Fibroblast of skin of right biceps (primary cell): ENCODE measurements at places on chromosomes 6 and 20.

DNA sequence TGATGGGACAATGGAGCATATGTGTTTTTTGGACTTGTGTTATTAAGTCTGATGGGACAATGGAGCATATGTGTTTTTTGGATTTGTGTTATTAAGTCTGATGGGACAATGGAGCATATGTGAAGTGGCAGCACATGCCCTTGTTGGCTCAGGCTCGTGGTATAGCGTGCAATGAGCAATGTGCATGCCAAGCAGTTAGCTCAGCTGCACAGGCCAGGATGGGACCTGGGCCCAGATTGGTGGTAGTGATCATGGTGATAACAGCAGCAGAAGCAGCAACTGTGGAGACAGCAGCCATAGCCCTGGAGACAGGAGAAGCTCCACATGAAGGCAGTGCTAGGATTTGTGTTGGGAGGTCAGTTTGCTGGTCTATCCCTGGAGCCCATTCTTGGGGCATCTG is 61.1 kb downstream of the IL20RA start:
- DNase-seq, result no peak

GRCh38 chr6:123587838-123588545 is 48.8 kb downstream of the TRDN start:
- no peak for DNase-seq

- no peak for DNase-seq
Measured at GRCh38 chr20:52595518-52595917, 376.6 kb upstream of the TSHZ2 start.

DNA sequence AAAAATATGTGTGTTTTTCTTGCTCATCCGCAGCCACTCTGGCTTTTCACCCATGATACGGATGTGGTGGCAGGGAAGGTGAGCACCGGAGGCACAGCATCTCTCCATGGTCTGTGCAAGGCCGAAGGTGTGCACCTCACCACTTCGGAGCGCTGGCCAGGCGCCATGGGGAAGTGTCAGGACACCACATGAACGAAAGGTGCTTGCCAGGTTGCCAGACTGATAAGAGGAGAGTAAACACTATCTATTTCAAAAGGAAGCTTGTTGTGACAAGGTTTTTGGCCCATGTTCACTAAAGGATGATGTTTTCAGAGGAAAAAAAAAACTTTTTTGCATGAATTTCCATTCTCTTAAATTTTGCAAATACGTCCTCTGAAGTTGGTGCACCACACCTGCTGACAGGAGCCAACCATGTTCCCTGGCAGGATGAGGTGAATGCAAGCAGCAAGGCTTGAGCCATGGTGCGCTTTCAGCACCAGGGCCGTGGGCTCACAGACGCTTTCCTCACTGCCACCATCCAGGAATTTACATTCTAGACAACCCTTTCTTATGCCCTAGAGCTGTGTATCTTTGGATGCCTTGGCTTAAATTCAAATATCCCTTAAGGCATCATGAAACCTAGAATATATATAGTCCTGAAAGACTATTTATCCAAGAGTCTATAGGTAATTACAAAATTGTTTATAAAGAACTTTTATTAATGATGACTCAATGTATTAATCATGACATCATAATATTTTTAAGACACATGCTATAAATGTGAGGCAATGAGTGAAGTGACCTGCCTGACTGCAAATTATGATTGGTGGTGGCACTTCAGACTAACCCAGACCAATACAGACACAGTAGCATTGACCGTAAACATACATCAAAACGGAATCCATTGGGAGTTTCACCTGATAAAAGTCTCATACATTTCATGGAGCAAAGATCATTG is 234.5 kb downstream of the TFAP2A start:
- DNase-seq, result no peak

GRCh38 chr20:32907886-32908285 is 49.2 kb downstream of the EFCAB8 start:
- DNase-seq, result no peak

GRCh38 chr6:164114651-164115050 is 700.1 kb downstream of the QKI start:
- DNase-seq, result no peak

GRCh38 chr6:111015389-111016124 is 33.7 kb downstream of the RPF2 start:
- no peak for DNase-seq

GRCh38 chr6:5208057-5208456 is 52.7 kb downstream of the LYRM4 start:
- DNase-seq, result peak; percentile 88

DNA sequence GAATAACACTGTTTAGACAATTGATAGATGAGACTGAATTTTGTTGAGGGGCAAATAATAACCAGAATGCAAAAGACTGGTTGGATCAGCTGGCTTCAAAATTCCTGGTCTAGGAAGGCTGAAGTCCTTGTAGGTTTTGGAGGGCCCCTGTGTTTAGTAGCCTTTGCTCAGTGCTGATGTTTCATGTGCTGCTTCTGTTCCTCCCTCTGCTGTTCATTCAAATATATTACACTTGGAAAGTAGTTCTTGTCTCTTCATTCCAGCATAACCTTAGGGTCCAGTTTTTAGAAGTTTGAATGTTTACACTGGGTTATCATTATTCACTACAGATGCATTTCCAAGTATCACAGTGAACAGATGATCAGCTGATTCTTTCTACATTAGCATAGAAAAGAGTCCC is 72.5 kb downstream of the FLRT3 start:
- peak; percentile 38 for DNase-seq

GRCh38 chr20:48949304-48950170 is 28.0 kb downstream of the ARFGEF2 start:
- no peak for DNase-seq

- peak; percentile 99 for DNase-seq
Measured at GRCh38 chr6:133609415-133610226, 279.3 kb upstream of the TCF21 start.

GRCh38 chr6:51139950-51140385 is 321.3 kb downstream of the TFAP2B start:
- DNase-seq, result no peak

- no peak for DNase-seq
Measured at GRCh38 chr20:41507851-41508250, 110.3 kb downstream of the CHD6 start.

GRCh38 chr20:1376007-1376406 is 16.8 kb downstream of the FKBP1A start:
- no peak for DNase-seq

DNA sequence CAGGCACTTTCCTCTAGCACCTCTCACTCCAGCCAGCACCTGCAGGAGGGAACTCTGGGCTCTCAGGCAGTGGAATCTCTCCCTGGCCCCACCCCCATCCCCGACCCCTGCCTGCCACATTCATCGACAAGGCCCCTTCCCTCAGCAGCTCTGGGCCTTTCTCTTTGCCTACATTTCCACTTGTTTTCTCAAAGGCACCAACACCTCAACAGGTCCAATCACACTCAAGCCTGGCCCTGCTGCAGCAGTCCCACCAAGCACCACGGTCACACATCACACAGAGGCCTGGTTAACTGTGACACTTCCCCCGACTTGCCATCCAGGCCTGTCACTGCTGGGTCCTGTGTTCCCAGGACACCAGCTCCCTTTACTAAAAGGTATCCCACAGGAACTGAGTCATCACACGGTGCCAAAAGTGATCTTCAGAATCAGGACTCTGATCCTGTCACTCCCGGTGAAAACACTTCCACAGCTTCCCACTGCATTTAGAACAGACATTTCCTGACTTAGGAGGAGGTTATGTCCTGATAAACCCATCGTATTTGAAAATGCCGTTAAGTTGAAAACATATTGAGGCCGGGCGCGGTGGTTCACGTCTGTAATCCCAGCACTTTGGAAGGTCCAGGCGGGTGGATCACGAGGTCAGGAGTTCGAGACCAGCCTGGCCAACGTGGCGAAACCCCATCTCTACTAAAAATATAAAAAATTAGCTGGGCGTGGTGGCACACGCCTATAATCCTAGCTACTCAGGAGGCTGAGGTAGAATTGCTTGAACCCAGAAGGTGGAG is 54.9 kb downstream of the MYH7B start:
- DNase-seq, result no peak

GRCh38 chr6:36907781-36908180 is 22.0 kb downstream of the C6orf89 start:
- DNase-seq, result peak; percentile 40

DNA sequence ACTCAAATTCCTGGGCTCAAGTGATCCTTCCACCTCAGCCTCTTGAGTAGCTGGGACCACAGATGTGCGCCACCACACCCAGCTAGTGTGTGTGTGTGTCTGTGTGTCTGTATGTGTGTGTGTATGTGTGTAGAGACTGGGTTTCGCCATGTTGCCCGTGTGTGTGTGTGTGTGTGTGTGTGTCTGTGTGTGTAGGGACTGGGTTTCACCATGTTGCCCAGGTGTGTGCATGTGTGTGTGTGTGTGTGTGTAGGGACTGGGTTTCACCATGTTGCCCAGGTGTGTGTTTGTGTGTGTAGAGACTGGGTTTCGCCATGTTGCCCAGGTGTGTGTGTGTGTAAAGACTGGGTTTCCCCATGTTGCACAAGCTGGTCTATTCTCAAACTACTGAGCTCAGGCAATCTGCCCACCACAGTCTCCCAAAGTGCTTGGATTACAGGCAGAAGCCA is 28.3 kb downstream of the CDK5RAP1 start:
- DNase-seq, result no peak

GRCh38 chr6:134253681-134254080 is 64.2 kb downstream of the SGK1 start:
- peak; percentile 88 for DNase-seq

DNA sequence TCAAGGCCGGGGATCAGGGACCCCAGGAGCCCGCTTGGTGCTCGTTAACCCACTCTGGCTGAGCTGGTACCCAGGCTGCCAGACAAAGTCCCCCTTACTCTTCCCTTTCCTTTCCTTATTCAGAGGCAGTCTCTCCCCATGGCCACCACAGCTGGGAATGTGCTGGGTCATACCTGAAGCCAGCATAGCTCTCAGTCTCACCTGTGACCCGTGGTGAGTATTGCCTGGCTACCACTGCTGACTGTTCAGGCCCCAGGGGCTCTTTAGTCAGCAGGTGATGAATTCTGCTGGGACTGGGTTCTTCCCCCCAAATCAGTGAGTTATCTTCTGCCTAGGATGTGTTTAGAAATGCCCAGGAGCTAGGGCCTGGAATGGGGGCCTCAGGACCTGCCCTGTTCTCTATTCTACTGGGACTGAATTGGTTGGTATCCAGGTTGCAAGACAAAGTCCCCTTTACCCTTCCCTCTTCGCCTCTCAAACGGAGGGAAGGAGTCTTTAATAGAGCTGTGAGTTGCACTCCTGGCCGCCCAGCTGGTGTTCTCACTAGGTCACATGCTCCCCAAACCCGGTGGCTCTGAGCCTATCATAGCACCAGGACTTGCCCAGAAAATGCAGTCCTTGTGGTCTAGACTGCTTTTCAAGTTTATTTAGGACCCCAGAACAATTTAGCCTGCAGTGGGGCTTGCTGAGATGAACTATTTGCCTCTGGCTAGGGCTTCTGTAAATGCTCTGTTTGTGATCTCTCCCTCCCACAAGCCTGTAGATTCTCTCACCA is 64.6 kb downstream of the MYO6 start:
- no peak for DNase-seq

DNA sequence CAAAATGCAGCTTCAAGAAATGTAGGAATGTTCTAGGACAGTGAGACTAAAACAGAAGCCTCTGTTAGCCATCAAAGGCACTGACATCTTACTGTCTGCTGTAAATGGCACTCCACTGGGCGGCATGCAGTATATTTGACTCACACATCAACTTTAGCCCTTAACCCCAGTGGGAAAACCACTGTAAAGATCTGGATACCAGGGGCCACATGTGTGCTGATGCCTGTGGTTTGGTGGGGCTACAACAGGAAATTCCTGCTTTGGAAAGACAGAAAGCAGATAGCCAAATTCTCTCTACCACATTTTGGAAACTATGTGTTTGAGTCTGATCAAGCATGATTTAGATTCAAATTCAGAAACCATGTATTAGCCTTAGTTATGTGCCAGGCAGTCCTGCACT is 4.3 kb downstream of the PFDN4 start:
- peak; percentile 90 for DNase-seq

- DNase-seq, result no peak
Measured at GRCh38 chr6:25007269-25007699, 71.5 kb upstream of the RIPOR2 start.

DNA sequence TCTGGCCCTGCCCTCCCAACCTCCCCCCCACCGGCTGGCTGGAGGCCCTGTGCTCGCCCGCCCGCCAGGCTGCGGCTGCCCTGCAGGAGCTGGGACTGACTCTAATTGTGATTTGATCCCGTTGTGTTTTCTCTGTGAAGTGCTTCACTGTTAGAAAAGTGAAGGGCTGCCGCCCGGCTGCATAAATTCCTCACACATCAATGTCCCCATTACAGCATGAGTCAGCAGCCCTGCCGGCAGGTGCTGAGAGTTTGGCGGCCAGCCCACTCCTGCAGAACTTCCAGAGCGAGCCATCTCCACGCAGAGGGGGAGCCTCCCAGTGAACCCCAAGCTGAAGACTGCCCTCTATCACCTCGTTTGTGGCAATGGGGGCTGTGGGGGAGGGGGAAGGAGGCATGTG is 137.9 kb downstream of the DLL1 start:
- peak; percentile 14 for DNase-seq

DNA sequence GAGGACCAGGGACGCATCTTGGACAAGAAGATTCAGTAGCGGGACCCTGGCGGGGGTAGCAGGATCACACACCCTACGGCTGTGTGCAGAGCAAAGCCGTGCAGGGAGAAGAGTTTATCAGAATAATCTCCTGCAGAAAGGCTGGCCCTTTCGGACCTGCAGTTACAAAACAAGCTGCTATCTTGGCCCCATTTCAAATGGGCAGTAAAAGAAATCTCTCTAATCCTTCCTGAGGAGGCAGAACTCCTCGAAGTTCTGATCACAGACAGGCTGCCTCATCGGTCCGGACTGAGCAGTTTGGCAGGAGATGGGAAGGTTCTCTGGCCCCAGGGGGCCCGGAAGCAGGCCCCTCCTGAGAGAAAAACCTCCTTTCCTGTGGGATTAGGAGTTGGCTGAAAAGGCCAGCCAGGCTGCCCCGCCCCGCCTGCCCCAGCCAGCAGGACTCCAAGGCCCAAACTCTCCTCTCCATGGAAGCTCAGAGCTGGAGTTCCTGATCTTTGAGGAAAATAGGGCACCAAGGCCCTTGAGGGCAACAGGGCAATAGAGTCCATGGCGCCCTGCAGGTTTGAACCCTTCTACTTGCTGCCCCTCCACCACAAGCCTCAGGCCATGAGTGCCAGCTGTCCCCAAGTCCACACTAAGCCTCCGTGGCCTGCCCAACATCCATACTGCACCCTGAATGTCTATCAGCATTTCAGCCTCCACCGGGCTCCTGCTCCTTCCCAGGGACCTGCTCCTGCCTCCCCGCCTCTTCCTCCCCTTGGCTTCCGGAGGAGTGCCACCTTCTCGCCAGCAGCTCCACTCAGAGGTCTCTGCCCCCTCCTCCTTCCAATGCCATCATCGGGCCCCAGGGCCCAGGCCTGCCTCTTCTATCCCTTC is 141.3 kb downstream of the PREX1 start:
- no peak for DNase-seq
